ENCODE measurements at places on chromosomes 2 and 18.

- no peak for DNase-seq
Measured at GRCh38 chr2:31197166-31197565, 20.1 kb downstream of the CAPN14 start.

GRCh38 chr2:209525834-209526281, 102.0 kb downstream of the MAP2 start:
- no peak for DNase-seq

GRCh38 chr2:148512501-148512900, 132.1 kb upstream of the EPC2 start:
- DNase-seq = no peak

- peak; percentile 58 for DNase-seq
Measured at GRCh38 chr2:128232965-128233789, 85.5 kb downstream of the HS6ST1 start.

DNA sequence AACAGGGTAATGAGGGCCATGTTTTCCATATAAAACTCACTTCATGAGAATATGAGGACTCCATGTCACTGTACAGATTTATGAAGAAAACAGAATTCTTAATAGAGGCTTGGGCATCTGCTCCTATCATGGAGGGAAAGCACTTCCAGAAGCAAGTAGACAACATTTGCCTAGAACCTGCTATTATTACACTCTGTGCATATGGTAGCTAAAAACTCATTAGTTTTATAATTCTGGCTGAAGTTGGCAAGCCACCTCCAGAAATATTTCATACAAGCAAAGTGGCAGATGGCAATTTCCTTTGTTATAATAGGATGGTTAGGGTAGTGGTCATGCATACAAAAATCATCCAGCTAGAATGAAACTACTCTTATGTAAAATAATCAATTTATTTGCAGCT, 65.8 kb upstream of the TLK1 start:
- no peak for DNase-seq

GRCh38 chr2:9594366-9595054, 36.3 kb downstream of the YWHAQ start:
- no peak for DNase-seq

Measured in stimulated activated CD8-positive, alpha-beta memory T cell treated with anti-CD3 and anti-CD28 coated beads, Interleukin-4, amount 100 ng/mL, for 1 hour (primary cell).